ENCODE measurements at places on chromosomes 2 and 18. TPM values are rescaled to one million over a fixed set of nuclear protein-coding genes. Genes with fewer than 3 reads are reported as not detected.

- no peak for DNase-seq
Observed at GRCh38 chr2:132849118-132849517, 179.1 kb upstream of the LYPD1 start.

DNA sequence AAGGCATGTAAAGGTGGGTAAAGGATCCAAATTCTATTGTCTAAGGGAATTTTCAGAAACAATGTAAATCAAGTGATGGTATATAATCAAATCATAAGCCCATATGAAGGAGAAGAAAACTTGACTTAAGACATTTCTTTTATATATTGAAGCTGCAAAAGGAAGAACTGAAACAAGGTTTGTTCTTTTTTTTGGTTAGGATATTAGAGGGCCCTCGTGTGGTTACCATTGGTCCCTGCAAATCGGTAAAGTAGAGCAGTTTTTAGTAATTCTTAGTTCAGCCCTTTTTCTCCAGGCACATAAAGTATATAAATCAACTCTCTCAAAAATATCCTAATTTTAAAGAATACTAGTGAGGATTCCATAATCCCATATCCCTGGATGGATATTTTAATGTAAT is 105.6 kb upstream of the STK17B start:
- no peak for DNase-seq

DNA sequence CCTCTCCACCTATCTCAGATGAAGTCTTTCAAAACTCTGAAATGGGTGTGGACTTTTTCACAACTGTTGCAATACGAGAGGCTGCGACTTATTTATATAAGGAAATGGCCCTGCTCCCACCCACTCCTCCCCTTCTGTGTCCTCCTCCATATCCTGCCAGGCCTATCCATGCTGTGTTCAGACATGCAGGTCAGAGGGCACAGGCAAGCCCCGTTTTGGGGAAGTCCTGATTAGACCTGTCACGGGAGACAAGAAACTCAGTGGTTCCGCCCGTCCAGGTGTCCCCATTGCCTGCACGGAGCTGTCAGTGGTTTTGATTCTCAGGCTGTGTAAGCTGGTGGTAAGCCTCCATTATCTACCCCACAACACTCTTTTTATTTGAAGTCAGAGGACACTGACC is 99.6 kb upstream of the MGAT5 start:
- no peak for DNase-seq

- DNase-seq: no peak
Observed at GRCh38 chr18:57583297-57583835, 3.1 kb downstream of the FECH start.

- DNase-seq: no peak
Observed at GRCh38 chr18:64949885-64950284, 800.9 kb upstream of the CDH7 start.

GRCh38 chr2:142834021-142834420 is 43.4 kb upstream of the KYNU start:
- no peak for DNase-seq

GRCh38 chr2:66775730-66776422 is 341.0 kb downstream of the MEIS1 start:
- DNase-seq: no peak

DNA sequence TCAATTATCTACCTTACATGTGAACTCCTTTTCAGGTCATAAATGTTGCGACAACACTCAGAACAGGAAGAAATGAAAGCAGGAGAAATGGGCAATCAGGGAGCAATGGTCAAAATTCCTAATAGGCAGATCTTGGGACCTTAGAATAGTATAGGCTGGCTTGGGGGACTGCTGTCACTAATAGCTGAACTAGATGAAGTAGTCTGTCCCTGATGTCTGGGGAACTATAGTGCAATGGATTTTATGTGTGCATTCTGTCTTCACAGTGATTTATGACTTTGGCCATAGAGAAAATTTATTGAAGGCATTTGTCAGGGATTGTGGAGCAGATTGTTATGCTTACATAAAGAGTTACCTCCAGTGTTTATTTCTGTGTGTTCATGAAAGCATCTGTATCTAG is 6.1 kb upstream of the DPP10 start:
- DNase-seq: no peak

GRCh38 chr18:4319738-4320677 is 135.1 kb downstream of the DLGAP1 start:
- no peak for DNase-seq

- DNase-seq: no peak
Observed at GRCh38 chr2:120988051-120988699, 252.5 kb downstream of the GLI2 start.

GRCh38 chr2:19844750-19845149 is 57.0 kb downstream of the TTC32 start:
- no peak for DNase-seq

GRCh38 chr2:49913025-49913424 is 758.7 kb upstream of the FSHR start:
- DNase-seq: no peak

- no peak for DNase-seq
Observed at GRCh38 chr18:36297417-36298125, at the start of gene FHOD3. Gene FHOD3 (plus strand): TSS chr18:36297713. CDS start chr18:36297836, 123 bp downstream.

- no peak for DNase-seq
Observed at GRCh38 chr18:36468161-36468560, 170.6 kb downstream of the FHOD3 start.

GRCh38 chr2:118264232-118264990 is 176.1 kb downstream of the INSIG2 start:
- no peak for DNase-seq

GRCh38 chr2:229660391-229660790 is 54.0 kb downstream of the DNER start:
- DNase-seq: no peak

GRCh38 chr2:164574931-164575330 is 46.4 kb downstream of the GRB14 start:
- DNase-seq: no peak

GRCh38 chr2:128348701-128349100 is 30.0 kb upstream of the HS6ST1 start:
- DNase-seq: no peak

GRCh38 chr2:46914578-46915230 is 902 bp downstream of the MCFD2 start:
- no peak for DNase-seq

DNA sequence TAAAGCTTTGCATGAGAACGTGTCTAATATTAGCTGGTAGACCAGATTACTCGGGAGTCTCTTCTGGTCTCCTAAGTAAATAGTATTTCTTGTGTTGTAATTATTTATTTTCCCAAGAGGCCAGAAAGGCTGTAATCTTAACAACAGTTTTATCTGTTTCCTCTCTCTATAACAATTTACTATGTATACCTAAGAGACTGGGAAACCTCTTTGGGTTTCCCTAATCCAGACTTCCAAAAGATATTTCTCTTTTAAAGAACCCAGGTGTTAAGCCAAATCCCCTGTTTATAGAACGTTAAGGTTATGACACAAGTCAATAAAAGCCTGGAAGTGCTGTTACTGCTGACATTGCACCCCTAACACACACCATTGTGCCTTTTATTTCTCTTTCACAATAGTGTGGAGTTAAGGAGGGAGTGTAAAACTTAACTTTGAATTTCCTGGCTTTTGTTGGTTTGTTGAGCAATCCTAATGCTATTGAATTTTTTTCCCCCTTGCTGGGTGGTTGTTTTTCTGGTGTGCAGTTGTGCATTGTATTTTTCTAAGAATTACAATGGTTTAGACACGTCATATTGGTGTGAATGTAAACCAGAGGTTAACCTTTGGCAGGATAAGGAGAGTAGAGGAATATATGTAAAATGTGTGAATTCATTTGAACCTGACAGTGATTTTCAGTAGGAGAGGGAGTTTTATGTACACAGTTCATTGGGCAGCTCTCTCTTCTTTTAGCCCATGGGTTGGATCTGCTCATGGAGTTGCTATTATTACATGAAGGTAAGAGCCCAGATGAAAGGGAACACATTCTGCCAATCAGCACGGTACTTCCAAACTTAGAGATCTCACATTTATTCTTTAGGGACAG is 192.8 kb downstream of the MTX2 start:
- no peak for DNase-seq

RALBP1 gene
- 73.5 TPM for total RNA-seq

LRRTM1 gene
- not detected for total RNA-seq

RFX8 gene
- 1.6 TPM for total RNA-seq

PRSS56 gene
- not detected for total RNA-seq

RUFY4 gene
- total RNA-seq: not detected

KYNU gene
- total RNA-seq: under 0.01 TPM

CD8B2 gene
- total RNA-seq: not detected

EGR4 gene
- not detected for total RNA-seq

SCYGR5 gene
- total RNA-seq: not detected

ZEB2 gene
- total RNA-seq: 28.2 TPM

CHAC2 gene
- 5.2 TPM for total RNA-seq

Data from glomerular endothelial cell (primary cell).